Stimulated activated CD4-positive, alpha-beta T cell treated with anti-CD3 and anti-CD28 coated beads, Interleukin-2, amount 100 ng/mL, for 48 hours (primary cell): ENCODE measurements at places on chromosomes 7 and 10.

GRCh38 chr10:132685921-132686680 lies 99.8 kb downstream of the NKX6-2 start:
- DNase-seq: no peak

GRCh38 chr7:88073626-88074025 lies 139.6 kb downstream of the ADAM22 start:
- DNase-seq: no peak

DNA sequence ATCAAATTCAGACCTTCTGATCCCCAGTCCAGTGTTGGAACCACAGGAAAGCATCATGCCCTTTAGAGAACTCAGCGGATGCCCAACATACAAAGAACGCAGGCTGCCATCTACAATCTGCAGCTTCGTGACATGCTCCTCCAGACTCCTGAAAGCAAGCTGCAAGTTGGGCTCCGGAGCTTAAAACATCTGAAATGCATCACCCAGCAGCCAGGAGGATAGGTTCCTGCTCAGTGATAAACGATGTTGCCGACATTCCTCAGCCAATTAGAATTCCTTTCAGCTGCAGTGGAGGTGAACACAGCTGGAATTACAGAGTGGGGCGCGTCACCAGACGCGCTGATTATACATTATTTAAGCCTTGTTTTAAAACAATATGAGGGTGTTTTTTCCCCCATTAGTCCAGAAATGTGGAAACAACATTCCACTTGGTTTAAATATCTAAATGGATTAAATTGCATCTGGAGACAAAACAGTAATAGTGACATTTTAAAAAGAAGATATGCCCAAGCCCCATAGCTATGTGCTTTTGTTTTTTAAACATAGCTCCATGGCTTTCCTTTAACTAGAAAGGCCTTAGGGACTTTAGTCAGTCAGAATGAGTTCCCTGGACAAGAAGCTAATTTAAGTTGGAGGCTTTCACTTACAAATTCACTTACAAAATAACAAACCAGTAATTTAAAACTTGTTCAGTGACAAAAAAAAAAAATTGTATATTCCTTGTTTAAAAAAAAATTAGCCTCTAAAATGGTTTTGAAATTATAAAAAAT lies 6.3 kb downstream of the SMURF1 start:
- no peak for DNase-seq

DNA sequence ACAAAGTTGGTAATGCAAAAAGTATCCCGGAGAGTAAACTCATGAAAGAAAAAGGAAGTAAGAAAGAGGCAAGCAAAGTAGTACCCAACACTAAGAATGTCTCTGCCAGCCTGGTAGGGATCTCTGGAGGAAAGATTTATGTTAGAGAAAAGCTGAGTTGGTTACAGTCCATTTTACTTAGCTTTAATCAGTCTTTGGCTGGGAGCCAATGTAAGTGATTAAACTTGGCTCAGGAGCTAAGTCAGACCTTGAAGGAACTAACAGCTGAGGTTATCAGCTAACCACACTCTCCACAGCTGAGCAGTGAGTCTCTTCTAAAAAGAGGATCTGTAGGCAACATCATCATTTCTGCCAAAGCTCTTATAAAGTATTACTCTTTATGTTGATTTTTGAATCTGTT lies 148.0 kb downstream of the ANKRD7 start:
- DNase-seq: no peak

- DNase-seq: no peak
These were observed 504.3 kb upstream of the NRP1 start for GRCh38 chr10:33838731-33839130.

GRCh38 chr10:131576341-131577177 lies 265.0 kb upstream of the TCERG1L start:
- DNase-seq: no peak

DNA sequence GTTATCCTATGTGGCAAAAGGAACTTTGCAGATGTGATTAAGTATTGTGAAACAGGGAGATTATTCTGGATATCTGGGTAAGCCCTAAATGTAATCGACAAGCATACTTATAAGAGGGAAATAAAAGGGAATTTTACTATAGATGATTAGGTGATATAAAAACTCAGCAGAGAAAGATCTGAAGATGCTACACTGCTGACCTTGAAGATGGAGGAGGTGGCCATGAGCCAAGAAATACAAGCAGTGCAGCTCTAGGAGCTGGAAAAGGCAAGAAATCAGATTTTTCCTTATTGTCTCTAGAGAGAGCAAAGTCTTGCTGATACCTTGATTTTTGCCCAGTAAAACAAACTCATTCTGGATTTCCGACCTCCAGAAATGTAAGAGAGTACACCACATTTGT lies 67.7 kb downstream of the BRAF start:
- no peak for DNase-seq

GRCh38 chr10:329361-330099 lies 194.3 kb downstream of the ZMYND11 start:
- DNase-seq: no peak

DNA sequence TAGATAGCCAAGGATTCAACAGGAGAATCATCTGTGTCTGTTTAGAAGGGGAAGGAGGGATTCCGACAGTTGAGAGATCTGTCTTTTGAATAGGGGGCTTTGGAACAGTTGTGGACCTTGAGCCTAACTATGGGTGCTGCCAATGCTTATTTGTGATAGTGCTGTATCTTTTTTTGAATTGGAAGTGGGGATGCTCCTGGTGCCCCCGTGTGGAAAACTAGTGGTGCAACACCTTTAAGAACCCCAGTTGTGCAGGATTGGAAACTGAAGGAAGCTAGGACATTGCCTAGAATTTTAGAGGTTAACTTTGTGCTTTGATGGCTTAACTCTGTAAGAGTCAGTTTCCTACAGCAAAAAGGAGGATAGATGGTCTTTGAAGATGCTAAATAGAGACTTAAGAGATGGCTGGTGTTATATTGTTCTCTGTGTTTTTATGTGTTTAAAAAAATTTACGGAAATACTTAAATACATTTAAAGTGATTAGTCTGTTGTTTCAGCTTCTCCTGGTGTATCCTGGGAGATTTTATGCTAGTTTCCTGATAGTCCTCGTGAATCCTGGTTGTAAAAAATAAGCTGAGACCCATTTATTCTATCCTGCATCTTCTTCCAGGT lies 69.3 kb downstream of the AP3M1 start:
- peak; percentile 26 for DNase-seq

GRCh38 chr10:124236816-124237215 lies 143.4 kb upstream of the CHST15 start:
- DNase-seq: no peak

DNA sequence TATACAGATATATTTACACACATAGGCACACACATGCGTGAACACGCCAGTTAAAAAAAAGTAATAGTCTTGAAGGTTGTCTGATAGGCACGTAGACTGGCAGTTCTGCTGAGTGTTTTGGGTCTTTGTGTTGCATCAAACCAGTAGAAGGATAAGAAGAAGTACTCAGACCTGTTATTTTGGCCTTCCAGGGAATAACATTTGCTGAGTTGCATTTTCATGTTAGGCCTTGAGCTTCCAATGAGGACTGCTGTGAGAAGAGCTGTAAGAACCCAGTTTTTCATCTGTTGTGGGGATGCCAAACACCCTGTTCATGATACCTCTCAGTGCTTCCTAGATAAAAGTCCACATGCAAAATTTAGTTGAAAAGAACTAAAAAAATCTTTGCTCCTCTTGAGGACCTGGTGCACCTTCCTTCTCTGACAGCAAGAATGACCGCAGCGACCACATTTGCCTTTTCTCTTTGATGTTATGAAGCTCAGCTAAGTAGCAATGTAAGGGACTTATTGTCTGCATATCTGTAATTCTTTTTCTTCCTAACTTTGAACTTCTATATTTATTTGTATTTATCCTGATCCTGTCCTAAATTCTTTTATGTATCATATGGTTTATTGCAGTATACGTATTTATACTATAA lies 27.2 kb downstream of the HIPK2 start:
- DNase-seq: no peak

DNA sequence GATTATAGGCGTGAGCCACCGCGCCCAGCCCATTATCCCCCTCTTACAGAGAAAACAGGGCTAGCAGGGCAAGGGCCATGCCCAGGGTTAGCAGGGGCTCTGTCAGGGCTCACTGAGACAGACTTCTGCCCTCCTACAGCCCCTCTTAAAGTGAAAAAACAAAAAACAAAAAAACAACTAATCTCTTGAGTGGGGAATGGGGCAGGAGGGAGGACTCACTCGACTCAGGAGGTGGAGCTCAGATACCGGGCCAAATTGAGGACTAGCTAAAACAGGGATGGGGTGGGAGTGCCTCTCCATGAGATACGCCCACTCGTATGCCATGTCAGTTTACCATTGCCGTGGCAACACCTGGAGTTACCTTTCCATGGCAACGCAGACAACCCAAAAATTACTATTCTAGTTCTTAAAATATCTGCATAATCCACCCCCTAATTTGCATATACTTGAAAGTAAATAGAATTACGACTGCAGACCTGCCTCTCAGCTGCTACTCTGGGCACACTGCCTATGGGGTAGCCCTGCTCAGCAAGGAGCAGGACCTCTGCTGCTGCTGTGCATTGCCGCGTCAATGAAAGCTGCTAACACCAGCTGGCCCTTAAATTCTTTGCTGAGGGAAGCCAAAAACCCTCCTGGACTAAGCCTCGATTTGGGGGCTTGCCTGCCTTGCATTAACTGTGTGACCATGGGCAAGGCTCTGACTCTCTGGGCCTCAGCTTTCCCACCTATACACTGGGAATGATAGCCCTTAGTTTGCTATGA lies 13.4 kb downstream of the SSC4D start:
- no peak for DNase-seq

- DNase-seq: no peak
These were observed 8.6 kb upstream of the SUN1 start for GRCh38 chr7:823649-824048.

DNA sequence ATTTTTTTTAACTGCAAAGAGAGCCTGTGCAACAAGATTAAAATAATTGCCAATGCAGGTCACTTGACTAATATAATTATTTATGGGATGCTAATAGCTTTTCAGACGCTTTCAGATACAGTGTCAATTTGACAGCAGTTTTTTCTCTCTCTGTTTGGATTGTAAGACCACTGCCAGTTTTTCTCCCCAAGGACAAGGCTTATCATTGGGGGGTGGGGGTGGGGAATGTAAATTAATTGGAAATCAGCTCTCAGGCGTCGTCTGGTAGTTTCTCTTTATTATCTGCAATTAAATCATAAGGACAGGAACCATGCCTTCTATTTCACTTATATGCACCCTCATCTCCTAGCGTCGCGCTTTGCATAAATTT lies 559 bp upstream of the LRGUK start:
- no peak for DNase-seq

DNA sequence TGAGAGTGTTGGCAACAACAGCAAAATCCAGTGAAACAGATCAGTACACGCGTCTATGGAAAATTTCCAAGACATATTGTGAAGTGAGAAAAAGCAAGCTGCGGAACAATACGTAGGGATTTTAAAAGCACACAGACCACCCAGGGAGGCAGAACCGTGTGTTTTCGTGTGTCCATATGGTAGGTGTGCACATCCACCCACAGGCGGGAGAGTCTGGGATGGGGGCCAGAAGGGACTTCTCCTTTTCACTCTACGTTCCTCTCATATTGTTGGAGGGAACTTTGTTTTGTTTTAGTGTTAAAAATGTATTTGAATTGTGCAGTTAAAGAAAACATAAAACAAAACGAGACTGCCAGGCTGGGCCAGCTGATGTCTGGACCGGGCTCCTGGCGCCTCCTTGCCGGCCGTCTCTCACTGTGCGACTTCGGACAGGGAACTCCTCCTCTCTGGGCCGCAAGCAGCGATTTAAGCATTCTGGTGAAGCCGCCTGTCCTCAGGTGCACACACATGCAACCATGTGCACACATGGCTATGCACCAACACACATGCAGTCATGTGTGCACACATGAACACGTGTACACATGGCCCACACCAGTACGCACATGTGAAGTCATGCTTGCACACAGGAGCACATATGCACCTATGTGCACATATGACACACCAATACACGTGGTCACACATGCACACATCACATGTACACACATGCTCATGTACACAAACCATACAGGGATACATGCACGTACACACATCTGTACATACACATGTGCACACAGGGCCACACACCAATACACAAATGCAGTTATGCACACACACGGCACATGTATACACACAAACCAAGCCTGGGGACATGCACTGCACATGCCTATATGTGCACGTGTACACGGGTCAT lies 141.1 kb downstream of the ELFN1 start:
- DNase-seq: no peak

GRCh38 chr7:80833289-80834268 lies 85.3 kb downstream of the SEMA3C start:
- DNase-seq: no peak

GRCh38 chr7:129840757-129841156 lies 112.0 kb downstream of the UBE2H start:
- DNase-seq: no peak

DNA sequence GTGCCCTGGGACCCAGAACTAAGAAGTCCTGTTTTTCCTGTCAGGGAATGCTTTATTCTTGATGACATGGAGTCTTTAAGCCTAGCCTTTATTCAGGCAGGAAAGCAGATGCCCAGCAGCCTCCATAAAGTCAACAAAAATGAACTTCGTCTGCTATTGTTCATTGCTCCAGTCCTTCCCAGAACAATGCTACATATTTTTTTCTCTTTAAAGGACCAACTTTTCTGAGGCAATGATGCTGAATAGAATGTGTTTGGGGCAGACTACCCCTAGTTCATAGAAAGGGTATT lies 47.6 kb upstream of the PDCD4 start:
- no peak for DNase-seq

DNA sequence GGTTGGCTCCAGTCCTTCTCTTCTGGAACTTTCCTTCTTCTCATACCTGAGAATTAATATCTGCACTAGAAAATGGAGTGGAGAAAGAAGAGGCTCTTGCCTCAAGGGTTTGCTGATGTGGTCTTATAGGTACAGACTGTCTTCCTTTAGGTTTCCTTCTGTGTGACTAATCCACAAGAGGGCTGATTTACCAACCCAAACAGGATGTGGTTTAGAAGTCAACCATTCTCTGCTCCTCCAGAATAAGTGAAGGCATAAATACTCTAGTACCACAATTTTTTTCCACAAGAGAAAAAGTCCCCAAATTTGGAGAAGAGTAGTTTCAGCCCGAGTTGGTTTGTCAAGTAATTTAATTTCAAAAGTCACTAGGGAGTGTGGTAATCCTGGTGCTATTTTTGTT lies 85.8 kb downstream of the NRP1 start:
- no peak for DNase-seq

DNA sequence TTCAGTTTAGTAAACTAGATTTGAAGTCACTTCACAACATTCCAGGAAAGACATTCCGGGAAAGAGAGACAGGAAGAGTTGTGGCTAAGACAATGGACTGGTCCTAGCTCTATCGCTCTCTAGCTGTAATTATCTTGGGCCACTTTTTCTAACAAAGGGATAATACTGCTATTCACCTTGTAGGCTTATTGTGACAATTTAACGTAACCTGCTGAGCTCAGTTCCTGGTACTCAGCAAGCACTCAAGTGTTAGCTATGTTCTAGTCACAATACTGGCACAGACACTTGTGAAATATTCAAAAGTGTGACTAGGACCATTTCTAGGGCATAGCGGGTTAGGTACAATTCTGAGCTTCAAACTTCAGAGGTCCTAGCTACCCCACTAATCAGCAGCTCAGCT lies 12.0 kb upstream of the NRCAM start:
- no peak for DNase-seq
